Activated effector memory CD4-positive, alpha-beta T cell treated with Interleukin-2 at 50 U/mL for 16 hours (primary cell): ENCODE measurements at places on chromosomes 13 and 19.

DNA sequence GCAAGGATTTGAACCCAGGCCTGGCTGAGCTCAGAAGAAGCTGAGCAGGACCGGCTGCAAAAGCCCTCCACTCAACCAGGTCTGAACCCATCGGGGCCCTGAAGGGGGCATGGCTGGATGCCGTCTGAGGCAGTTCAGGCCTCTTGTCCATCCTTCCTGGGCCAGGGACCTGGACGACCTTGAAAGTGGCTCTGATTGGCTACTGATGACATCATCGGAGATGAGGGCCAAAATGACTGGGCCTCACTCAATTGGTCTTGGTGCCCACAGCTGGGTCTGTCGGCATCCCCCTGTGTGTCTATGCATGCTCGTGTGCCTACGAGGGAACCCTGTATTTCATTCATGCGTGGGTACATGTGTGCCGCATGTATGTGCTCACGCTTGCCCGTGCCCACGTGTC, 71.8 kb downstream of the PTPRS start:
- no peak for DNase-seq

DNA sequence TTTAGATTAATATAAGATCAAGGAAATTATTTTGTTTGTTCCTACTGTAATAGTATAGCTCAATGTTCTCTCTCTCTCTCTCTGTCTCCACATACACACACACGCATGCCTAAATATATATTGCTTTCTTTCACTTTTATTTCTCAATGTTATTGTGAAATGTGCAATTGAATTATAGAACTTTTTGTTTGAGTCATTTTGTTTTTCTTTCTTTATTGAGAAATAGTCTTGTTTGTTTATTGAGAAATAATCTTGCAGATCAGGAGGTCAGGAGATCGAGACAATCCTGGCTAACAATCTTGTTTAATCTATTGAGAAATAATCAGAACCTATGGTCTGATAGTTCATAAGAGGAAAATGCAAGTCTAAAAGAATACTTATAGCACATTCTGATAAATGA, 1581.3 kb downstream of the EFNB2 start:
- no peak for DNase-seq

GRCh38 chr19:19274716-19275565, 1.8 kb upstream of the TM6SF2 start:
- no peak for DNase-seq

DNA sequence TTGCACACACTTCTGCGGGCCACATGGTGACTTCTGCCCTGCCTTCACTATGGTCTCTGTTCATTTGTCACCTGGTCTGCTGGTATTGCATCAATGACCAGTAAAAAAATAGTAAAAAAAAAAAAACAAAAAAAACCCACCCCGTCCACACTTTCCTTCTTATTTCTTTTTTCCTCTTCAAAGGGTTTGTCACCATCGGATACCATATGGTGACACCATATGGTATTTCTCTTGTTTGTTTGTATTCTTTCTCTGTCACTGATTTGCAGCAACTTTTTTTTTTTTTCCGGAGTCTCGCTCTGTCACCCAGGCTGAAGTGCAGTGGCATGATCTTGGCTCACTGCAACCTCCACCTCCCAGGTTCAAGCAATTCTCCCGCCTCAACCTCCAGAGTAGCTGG, 26.2 kb upstream of the OR7C2 start:
- DNase-seq, result no peak

- no peak for DNase-seq
Observed at GRCh38 chr13:91185294-91185863, 162.1 kb upstream of the MIR17HG start.

DNA sequence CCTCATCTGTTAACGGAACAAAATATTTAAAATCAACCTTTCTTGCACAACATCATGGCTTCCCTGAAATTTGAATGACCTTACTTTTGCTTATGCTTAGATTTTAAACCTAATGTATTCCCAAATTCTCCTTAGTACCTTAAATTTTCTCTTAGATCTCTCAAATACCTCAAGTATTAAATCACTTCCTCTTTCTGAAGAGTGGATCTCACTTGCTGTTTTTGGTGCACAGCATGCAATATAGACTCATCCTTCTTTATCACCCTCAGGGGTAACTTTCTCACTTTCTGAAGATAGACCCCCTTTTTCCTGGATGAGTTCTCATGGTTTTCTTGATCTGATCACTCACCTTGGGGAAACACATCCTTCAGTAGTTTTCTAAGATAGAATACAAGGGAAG, 871.7 kb downstream of the DACH1 start:
- DNase-seq, result no peak

- no peak for DNase-seq
Observed at GRCh38 chr19:2652504-2653099, 49.9 kb downstream of the GNG7 start.

- no peak for DNase-seq
Observed at GRCh38 chr19:17214508-17215126, 540 bp upstream of the USE1 start.

DNA sequence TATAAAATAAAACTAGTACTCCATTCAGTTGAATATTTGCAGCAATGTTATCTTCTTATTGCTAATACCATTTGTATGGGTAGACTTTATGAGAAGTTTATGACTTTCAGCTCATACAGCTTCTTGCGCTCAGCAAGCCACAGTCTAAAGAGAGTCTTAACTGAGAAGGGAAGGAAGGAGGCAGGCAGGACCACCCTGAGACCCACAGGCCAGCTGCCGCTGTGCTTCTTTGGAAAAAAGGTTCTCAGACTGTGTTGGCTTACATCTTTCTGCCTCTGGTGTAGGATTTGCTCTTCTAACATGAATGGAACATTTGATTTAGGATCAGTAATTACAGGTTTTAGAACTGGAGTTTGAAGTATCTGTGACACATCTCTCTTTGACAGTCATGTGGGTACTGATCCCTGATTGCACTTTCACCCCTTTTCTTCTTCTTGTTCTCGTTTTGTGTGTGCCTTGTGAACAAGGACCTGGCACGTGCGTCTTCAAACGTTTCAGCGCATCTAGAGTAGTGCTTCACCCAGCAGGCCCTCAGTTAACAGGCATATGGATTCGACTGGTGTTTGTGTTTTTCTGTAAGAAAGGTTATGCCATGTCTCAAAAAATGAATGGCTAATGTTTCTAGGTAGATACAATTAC, 7.1 kb upstream of the GPR18 start:
- DNase-seq, result no peak

DNA sequence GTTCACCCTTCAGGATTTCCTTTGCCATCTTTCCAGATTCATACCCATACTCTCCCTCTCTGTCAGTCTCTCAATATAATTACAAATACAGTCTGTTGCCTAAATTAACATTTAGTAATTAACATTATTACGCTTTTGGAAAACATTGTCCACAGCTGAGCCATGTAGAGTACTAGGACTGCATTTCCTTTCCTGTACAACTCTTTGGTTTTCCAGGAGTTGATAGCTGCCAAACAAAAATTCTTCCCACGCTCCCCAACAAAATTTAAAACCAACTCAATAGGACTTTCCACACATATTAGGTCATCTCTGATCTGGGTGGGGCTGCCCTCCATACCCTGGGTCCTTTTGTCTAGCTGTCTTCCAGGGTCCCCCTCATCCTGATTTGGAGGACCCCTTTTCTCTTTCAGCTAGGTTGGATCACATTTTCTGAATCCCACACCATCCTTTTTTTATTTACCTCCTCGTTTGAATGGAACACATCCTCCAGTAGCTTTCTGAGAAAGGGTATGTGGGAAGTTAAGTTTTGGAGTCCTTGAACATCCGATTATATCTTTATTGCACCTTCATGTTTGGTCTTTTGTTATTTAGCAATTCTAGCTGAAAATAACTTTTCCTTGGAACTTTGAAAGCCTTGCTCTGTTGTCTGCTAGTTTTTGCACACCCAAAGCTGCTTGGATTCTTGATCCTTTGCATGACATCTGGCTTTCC, 17.7 kb downstream of the ONECUT3 start:
- no peak for DNase-seq

DNA sequence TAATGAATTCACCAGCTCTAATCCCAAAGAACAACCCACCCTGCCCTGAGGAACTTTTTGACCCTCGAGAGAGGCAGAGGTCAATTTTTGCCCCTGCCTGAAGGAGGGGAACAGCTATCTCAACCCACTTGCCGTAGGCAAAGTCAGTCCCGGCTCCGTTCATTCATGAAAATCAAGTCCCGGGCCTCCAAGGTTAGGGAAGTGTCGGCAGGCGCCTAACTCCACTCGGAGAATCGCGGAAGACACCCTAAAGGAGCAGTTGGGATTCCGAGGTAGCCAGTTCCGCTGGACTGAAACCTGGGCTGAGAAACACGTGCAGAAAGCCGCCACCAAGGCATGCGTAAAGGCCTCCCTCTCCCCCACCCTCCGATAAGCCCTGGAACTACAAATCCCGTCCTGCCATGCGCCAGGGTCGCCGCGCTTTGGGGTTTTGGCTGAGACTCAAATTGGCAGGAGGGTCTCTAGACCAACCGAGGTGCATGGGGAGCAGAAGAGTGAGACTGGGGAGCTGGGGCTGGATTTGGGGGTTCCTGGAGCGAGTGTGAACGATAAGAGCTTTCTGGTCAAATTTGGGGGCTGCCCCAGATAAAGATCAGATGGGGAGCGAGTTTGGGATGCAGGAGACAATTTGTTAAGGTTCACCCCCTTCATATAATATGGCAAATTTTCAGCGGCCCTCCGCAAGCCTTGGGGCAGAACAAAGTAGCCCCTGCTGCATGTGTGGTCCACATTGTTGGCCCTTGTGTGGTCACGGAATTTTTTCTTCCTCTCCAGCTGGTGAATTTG, at the start of gene TNPO2:
TSS of gene TNPO2 (minus strand) at position 292 of the 786 bp plus-strand sequence. CDS start 2,955 bp downstream, outside the sequence.
- peak; percentile 43 for DNase-seq

DNA sequence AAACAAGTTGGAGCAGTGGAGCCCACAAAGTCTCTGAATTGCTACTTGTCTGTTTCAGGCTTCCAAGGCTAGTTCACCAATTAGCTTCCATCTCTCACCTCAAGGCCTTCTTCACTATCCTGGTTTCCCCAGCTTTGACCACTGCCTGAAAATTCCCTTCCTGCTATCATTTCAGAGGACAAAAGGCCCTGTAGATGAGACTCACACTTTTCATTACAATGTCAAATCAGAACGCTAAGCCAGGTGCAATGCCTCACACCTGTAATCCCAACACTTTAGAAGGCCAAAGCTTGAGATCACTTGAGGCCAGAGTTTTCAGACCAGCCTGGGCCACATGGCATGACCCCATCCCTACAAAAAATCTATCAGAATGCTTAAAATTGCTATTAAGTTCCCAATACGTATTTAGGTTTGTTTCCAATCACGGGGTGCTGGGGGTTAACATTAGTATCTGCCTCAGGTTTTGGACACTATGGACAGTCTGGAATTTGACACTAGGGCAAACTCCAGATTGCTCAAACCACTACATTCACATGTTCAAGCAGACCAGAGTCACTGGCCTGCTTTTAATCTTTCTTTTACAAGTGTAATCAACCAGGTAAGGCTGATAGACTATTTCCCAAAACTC, 5.5 kb downstream of the TPT1 start:
- DNase-seq, result no peak

DNA sequence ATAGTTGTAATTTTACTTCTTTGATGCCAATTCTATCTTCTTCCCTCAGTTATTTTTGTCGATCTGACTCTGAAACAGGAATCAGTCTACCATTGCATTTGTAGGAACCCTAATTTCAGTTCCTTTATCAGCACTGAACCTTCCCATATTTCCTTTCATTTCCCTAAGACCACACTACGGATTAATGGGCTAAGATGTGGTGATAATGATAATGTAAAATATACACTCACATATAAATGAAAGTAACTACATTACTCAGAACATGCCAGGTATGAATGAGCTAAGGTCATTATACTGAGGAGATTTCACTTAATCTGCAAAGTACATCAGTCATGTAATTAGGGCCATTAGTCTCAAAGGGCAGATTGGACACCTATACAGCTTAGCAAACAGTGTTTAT, 60.2 kb upstream of the RFC3 start:
- no peak for DNase-seq

DNA sequence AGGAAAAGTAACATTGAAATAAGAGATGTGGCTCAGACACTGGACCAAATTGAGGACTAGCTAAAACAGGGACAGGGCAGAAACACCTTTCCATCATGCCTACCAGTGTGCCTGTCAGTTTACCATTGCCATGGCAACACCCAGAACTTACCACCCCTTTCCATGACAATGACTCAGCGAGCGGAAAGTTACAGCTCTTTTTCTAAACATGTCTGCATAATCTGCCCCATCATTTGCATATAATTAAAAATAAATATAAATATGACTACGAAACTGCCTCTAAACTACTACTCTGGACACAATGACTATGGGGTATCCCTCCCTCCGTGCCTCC, 96.0 kb downstream of the UBL3 start:
- no peak for DNase-seq

DNA sequence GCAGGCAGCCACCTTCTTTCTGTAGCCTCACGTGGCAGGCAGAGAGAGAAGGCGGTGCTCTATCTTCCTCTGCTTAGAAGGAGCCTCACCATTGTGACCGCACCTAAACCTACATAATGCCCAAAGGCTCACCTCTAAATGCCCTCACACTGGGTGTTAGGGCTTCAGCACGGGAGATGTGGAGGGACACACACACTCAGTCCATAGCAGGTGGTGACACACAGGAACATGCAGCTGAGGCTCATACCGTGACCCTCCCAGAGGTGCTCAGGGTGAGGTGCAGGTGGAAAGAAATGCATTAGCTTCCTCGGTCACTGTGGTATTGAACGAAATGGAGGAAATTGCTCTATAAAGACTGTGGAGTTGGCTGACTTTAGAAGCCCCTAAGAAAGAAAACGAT, 37.7 kb upstream of the TUBGCP3 start:
- no peak for DNase-seq

DNA sequence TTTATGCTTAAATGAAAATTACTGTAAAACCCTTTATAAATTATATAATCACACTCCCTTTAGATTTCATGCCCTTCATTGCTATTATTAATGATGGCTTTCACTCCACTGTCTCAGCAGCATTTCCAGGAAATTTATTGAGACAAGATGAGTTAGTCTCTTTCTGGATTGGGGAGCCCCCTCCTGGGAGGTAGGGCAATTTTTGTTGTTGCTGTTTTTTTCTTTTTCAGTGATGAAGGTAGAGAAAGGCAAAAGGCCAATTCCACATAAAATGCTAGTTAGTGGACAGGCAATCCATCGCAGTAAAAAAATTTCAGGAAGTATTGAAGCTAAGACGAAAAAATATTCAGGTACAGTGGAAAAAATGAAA, 80.2 kb downstream of the TEX26 start:
- no peak for DNase-seq

- no peak for DNase-seq
Observed at GRCh38 chr19:55149078-55150003, at the start of gene TNNT1. TSS of gene TNNT1 (minus strand) at chr19:55149206. CDS start at chr19:55147157, 2,049 bp downstream.

GRCh38 chr13:65808061-65808460, 1422.1 kb downstream of the PCDH9 start:
- DNase-seq, result no peak

- DNase-seq, result no peak
Observed at GRCh38 chr13:34810996-34811395, 131.1 kb upstream of the NBEA start.

DNA sequence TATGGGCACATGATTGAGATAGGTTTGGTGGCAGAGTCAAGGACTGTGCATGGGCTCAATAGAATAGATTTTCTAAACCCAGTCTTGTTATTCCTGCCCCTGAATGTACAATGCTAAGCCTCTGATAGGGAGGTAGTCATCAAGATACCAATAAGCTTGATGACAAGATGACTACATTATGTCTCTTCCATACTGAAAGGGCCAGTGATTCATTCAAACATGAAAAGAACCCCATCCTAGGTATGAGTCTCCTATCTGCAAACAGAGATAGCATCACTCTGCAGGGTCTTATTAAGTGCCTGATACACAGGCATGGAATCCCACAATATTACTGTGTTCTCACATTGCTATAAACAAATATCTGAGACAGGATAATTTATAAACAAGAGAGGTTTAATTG, 40.3 kb upstream of the UFM1 start:
- DNase-seq, result no peak
